Activated CD8-positive, alpha-beta T cell treated with anti-CD3 and anti-CD28 coated beads, Interleukin-2, amount 10 ng/mL, durations not matched to agents 7 days and 5 days (primary cell): ENCODE measurements at places on chromosomes 13 and 19.

GRCh38 chr13:38365661-38366060 is 16.0 kb downstream of the UFM1 start:
- DNase-seq: no peak
- H3K27me3 ChIP-seq: peaks cover 2% of the 10 kb centered on the region
- peaks cover 20% of the 10 kb centered on the region for H3K36me3 ChIP-seq
- no peak overlapping the region for H3K4me3 ChIP-seq
- no peak overlapping the region for H3K27ac ChIP-seq

DNA sequence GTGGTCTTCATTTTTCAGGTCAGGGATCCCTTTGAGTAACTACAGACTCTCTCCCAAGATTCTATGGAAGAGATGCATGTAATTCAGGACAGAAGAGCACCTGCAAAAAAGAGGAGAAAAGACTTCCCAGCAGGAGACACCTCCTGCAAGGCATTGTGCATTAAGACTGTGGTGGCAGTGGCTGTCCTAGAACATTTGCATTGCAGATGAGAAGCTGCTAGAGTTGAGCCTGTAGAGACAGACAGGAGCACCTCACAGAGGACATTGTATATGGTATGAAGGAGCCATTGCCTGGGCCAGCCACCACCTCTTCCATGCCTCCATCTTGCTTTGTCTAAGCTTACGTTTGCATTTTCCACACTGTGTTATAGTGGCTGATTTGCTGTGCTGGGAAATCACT is 11.2 kb upstream of the MYO16 start:
- DNase-seq: no peak
- H3K27me3 ChIP-seq: no peaks in the 10 kb centered on the region
- no peaks in the 10 kb centered on the region for H3K4me1 ChIP-seq
- no peak overlapping the region for H3K4me3 ChIP-seq

DNA sequence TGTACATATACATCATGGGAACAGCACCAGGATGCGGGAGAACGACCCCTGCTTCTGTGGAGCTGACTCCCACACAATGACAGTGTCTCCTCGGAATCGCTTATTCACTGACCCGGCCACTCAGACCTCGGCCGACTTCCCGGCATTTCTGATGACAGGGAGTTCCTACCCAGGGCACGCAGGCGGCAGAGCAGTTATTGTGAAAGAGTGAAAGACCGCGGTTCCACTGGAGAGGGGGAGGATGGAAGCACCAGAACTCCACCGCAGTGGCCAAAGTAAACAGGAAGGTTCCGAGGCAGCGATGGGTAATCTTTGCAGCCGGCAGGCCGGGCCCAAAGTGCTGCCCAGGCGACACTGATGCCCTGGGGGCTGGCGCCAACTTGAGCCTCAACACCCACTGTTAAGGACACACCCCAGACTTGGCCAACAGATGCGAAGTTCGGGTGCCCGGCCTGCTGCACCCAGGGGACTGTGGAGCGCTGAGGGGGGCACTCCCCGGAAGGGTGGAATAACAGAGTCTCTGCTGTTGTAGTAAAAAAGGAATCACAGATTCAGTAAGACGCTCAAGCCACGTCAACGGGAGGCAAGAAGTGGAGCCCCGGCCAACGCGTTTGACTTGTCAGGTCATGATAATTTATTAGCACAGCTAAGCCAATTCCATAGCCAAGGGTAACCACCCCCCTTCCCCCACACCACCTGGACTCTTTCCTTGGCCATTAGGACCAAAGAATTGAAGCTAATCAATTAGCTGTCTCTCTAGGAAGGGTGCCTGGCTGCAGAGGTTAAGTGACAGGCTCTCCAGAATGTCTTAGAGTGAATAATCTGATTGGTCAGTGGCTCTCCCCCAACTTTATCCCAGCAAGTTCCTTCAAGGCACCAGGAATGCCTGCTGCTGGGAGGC is 5.8 kb downstream of the MLLT1 start:
- no peak for DNase-seq
- H3K36me3 ChIP-seq: peaks cover 29% of the 10 kb centered on the region
- no peaks in the 10 kb centered on the region for H3K27me3 ChIP-seq
- H3K4me1 ChIP-seq: peaks cover 38% of the 10 kb centered on the region

DNA sequence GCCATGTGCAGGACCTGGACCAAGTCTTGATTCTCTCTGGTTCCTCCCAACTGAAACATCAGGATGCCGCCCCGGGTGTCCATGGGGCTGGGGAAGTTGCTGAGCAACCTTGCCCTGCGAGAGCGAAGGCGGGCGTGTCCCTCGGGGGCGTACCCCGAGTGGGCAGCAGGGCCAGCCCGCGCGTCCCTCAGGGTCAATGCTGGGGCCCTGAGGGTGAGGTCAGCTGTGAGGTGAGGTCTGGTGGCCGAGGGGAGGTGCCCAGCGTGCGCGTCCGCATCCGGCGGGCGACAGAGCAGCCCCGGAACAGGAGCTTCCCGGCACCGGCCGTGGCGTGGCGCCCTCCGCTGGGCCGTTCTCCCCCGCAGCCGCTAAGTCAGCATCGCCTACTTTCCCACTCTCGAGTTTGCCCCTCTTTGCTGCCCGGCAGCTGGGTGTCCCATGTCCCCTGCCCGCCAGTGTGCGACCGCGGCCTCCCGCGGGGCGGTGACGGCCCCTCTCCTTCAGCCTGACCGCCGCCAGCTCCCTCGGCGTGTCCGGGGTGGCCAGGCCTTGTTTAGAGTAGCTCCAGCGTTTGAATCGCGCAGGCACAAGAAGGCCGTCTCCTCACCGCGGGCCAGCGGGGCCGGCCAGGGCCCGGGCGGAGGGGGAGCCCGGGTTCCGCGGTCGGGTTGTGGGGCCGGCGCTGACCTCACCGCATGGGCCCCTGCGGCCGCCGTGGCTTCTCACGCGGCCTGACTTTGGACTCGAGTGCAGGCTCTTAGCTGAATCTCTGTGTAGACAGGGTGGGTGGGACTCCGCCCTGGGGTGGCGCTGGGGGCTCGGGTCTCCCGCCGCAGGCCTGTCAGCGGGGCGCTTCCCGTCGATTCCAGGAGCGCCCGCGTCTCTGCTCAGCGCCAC is 33.0 kb downstream of the GJA3 start:
- H3K27me3 ChIP-seq: peaks cover 31% of the 10 kb centered on the region
- H3K4me3 ChIP-seq: peak overlapping the region; percentile 54
- H3K4me1 ChIP-seq: peaks cover 4% of the 10 kb centered on the region
- H3K27ac ChIP-seq: no peak overlapping the region
- DNase-seq: peak; percentile 53
- no peaks in the 10 kb centered on the region for H3K36me3 ChIP-seq

- peaks cover 4% of the 10 kb centered on the region for H3K4me1 ChIP-seq
- no peak overlapping the region for H3K4me3 ChIP-seq
- no peaks in the 10 kb centered on the region for H3K36me3 ChIP-seq
- no peak for DNase-seq
These were observed 4.9 kb upstream of the CLDN10 start for GRCh38 chr13:95547531-95548167.

DNA sequence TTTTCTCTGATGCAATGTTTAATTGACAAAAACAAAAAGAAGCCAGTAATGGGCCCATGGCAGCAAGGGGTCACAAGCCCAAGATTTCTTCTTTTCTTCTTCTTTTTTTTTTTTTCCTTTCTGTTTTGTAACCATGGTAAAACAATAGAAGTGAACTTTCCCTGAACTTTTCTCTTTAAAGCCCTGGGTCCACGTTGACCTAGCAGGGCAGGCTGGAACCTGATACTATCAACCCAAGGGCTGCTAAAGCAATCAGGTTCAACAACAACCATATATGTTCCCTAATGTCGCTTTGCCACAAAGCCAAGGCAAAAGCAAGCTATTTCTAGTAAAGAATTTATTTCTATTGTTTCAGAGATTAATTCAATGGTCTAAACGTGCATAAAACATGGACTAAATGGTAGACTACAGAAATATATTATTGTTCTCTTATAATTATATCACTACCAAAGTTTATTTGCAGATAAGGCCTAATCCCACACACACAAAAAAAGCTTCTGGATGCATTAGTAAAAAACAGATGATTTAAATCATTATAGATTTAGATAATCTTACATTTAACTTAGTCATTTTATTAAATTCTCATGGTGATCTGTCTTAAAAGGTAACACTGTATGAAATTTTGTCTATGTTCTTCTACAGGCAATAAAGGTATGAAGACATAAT is 153.9 kb downstream of the DACH1 start:
- H3K4me1 ChIP-seq: no peaks in the 10 kb centered on the region
- H3K36me3 ChIP-seq: no peaks in the 10 kb centered on the region
- H3K27ac ChIP-seq: no peak overlapping the region
- no peaks in the 10 kb centered on the region for H3K27me3 ChIP-seq
- DNase-seq: no peak
- H3K4me3 ChIP-seq: no peak overlapping the region

DNA sequence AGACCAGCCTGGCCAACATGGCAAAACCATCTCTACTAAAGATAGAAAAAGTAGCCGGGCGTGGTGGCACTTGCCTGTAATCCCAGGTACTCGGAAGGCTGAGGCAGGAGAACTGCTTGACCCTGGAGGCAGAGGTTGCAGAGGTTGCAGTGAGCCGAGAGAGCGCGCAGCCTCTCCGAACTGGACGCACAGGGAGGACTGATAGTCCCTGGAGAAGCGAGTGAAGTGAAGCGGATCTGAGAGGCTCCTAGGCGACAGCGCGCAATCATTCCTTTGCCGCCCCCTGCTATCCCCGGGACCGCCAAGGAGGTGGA is 233 bp downstream of the ZNF561 start:
- DNase-seq: no peak
- peaks cover 19% of the 10 kb centered on the region for H3K4me1 ChIP-seq
- H3K27ac ChIP-seq: peak overlapping the region; percentile 99
- H3K4me3 ChIP-seq: peak overlapping the region; percentile 93

- peaks cover 12% of the 10 kb centered on the region for H3K36me3 ChIP-seq
- no peaks in the 10 kb centered on the region for H3K27me3 ChIP-seq
- H3K4me3 ChIP-seq: no peak overlapping the region
- no peaks in the 10 kb centered on the region for H3K4me1 ChIP-seq
- DNase-seq: no peak
These were observed 152.5 kb downstream of the RGCC start for GRCh38 chr13:41609828-41610227.

DNA sequence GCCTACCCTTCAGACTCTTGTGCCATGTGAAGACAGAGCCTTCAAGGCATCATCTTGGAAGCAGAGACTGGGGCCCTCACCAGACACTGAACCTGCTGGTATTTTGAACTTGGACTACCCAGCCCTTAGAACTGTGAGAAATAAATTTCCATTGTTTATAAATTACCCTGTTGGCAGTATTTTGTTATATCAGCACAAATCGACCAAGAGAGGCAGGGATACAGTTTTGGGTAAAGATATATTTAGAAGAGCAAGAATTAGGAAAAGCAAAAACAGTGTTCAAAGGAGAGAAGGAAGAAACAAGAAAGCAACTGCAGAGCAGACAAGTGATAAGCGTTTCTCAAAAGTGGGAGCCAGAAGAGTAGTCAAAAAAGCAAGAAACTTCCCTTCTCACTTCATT is 600.8 kb downstream of the DCT start:
- H3K27me3 ChIP-seq: no peaks in the 10 kb centered on the region
- no peaks in the 10 kb centered on the region for H3K4me1 ChIP-seq
- no peaks in the 10 kb centered on the region for H3K36me3 ChIP-seq
- DNase-seq: no peak

DNA sequence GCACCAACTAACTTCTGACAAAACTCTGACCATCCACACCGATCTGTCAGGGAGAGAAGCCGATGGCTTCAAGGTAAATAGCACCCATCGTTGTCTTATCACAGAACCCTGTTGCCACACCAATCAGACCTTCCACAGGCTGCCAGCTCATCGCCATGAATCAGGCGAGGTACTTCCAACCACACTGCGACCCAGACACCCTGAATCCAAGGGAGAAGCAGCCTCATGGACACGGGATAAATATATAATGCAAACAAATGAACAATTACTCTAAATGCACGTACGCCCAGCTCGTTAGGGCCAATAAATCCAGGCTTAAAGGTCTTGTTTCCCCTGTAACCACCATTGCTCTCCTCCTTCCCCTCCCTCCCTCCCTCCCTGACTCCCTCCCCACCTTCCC is 20.8 kb downstream of the RANBP3 start:
- no peak overlapping the region for H3K4me3 ChIP-seq
- peaks cover 87% of the 10 kb centered on the region for H3K4me1 ChIP-seq
- peaks cover 29% of the 10 kb centered on the region for H3K36me3 ChIP-seq
- H3K27me3 ChIP-seq: no peaks in the 10 kb centered on the region
- no peak overlapping the region for H3K27ac ChIP-seq

DNA sequence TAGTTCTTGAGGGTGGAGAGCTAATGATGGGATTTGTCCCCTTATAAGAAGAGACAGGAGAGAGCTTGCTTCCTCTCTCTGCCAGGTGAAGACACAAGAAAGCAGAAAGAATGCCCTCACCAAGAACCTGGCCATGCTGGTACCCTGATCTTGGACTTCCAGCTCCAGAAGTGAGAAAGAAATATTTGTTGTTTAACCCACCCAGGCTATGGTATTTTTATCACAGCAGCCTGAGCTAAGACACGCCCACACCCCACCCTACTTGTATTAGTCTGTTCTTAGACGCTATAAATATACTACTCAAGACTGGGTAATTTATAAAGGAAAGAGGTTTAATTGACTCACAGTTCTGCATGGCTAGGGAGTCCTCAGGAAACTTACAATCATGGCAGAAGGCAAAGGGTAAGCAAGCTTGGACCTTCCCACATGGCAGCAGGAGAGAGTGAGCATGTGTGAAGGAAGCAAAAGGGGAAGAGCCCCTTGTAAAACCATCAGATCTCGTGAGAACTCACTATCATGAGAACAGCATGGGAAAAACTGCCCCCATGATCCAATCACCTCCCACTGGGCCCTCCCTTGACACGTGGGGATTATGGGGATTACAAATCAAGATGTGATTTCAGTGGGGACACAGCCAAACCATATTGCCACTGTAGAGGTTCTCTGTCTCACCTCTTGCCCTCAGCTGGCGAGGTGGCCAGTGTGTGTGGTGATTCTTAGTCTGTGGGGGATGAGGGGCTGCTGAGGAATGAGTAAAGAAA is 57.4 kb upstream of the RCBTB2 start:
- peaks cover 18% of the 10 kb centered on the region for H3K4me1 ChIP-seq
- H3K4me3 ChIP-seq: no peak overlapping the region

GRCh38 chr13:114200399-114200911 is 21.4 kb downstream of the CFAP97D2 start:
- DNase-seq: no peak
- no peak overlapping the region for H3K4me3 ChIP-seq
- peaks cover 3% of the 10 kb centered on the region for H3K36me3 ChIP-seq
- peaks cover 13% of the 10 kb centered on the region for H3K4me1 ChIP-seq

DNA sequence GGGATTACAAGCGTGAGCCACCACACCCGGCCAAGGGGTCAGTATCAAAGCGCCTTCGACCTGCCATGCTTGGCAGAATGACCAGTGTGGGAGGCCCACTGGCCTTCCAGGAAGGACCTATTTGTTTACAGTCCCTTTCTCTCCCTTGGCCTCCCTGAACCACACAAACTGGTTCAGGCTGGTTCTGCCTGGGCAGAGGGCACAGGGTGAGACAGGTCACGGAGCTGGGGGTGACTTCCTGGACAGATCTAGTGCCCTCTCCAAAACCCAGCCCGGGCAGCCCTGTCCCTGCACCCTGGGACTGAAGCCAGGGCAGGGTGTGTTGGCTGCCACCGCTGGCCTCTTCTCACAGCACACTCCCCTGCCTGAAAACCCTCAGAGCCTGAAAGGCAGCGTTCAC is 11.3 kb downstream of the PLEKHF1 start:
- no peak for DNase-seq
- H3K4me3 ChIP-seq: no peak overlapping the region
- peaks cover 90% of the 10 kb centered on the region for H3K4me1 ChIP-seq
- H3K36me3 ChIP-seq: peaks cover 63% of the 10 kb centered on the region
- no peak overlapping the region for H3K27ac ChIP-seq
- H3K27me3 ChIP-seq: no peaks in the 10 kb centered on the region

GRCh38 chr19:22327321-22327720 is 41.1 kb downstream of the ZNF729 start:
- no peaks in the 10 kb centered on the region for H3K27me3 ChIP-seq
- no peak overlapping the region for H3K27ac ChIP-seq
- no peak overlapping the region for H3K4me3 ChIP-seq
- no peak for DNase-seq
- H3K36me3 ChIP-seq: peaks cover 4% of the 10 kb centered on the region
